Activated CD4-positive, alpha-beta T cell treated with anti-CD3 and anti-CD28 coated beads, Interleukin-2, amount 10 ng/mL, durations not matched to agents 7 days and 5 days (primary cell): ENCODE measurements at places on chromosomes 1 and 21. TPM values are rescaled to one million over a fixed set of nuclear protein-coding genes. Genes with fewer than 3 reads are reported as not detected.

The WDR64 gene
- total RNA-seq, result 0.21 TPM

The MROH9 gene
- total RNA-seq, result not detected

The SH2D2A gene
- total RNA-seq, result 56.3 TPM

The TAS1R1 gene
- not detected for total RNA-seq

The GGPS1 gene
- total RNA-seq, result 27.2 TPM

The MEX3A gene
- 0.02 TPM for total RNA-seq

GRCh38 chr1:169146576-169147214 lies 40.2 kb downstream of the ATP1B1 start:
- no peak overlapping the region for H3K4me3 ChIP-seq
- no peak for DNase-seq
- H3K27ac ChIP-seq, result no peak overlapping the region
- no peaks in the 10 kb centered on the region for H3K36me3 ChIP-seq

- H3K27me3 ChIP-seq, result no peaks in the 10 kb centered on the region
- H3K36me3 ChIP-seq, result peaks cover 59% of the 10 kb centered on the region
- peak overlapping the region; percentile 84 for H3K4me3 ChIP-seq
- peak overlapping the region; percentile 86 for H3K27ac ChIP-seq
Measured at GRCh38 chr1:9690440-9691107, 39.0 kb downstream of the PIK3CD start.

DNA sequence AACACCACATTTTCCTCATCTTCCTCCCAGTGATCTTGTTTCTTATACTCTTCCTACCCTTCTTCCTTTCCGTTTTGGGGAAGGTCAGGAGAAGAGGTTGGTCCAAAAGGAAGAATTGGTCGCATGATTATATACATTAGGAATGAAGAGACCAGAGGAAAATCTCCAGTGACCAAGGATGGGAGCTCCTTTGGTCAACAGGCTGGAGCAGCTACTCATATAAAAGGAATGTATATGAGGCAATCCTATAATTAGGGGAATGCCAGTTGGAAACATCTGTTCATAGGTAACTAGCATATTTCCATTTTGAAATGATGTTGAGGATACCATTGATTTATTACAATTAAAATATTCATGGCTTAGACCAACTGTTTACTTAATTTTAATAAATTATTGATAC lies 114.5 kb downstream of the LRRC40 start:
- H3K27me3 ChIP-seq, result peaks cover 6% of the 10 kb centered on the region
- no peaks in the 10 kb centered on the region for H3K4me1 ChIP-seq
- H3K27ac ChIP-seq, result no peak overlapping the region
- DNase-seq, result no peak

GRCh38 chr21:36433059-36433709 lies 46.7 kb downstream of the CLDN14 start:
- H3K27ac ChIP-seq, result no peak overlapping the region
- H3K36me3 ChIP-seq, result peaks cover 2% of the 10 kb centered on the region
- no peak for DNase-seq
- peaks cover 17% of the 10 kb centered on the region for H3K4me1 ChIP-seq
- H3K27me3 ChIP-seq, result peaks cover 7% of the 10 kb centered on the region

DNA sequence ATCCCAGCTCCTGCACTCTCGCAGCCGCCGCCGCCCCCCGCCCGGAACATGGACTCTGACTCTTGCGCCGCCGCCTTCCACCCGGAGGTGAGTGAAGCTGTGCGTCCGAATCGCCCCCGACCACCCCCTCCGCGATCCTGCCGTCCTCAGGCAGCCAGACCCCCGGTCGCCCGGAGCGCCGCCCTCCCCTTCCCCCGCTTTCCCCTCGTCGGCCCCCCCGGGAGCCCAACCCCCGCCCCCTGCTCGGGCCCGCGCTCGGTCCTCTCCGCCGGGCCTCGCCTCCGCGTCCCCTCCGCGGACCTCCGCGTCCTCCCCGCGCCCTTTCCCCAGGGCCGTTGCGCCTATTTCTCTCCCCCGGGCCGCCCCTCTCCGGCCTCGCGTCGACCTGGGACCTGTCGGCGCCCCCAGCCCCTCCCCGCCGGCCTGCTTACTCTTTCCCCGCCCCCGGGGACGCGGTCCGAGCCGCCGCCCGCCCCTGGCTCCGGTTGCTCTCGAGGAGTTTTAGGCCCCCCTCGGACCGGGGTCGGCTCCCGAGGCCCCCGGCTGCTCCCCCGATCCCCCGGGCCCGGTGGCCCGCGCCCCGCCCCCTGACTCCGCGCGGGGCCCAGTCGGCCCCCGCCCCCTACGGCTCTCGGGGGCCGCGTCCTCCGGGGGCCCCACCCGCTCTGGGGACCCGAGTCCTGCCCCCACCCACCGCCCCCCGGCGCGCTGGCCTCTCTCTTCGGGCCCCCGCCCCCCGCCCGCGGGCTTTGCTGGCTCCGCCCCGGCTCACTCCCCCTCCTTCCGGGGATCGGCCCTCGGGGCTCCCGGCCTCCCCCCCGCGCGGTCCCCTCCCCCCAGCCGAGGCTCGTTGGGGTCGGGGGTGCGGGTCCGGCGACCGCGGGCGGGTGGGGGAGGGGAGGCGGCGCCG lies 743 bp downstream of the PHF13 start:
- H3K4me1 ChIP-seq, result peaks cover 26% of the 10 kb centered on the region
- H3K4me3 ChIP-seq, result peak overlapping the region; percentile 81
- peak; percentile 57 for DNase-seq
- peaks cover 7% of the 10 kb centered on the region for H3K27me3 ChIP-seq
- peak overlapping the region; percentile 73 for H3K27ac ChIP-seq

GRCh38 chr1:112841825-112842224 lies 114.2 kb downstream of the SLC16A1 start:
- no peak overlapping the region for H3K27ac ChIP-seq
- H3K36me3 ChIP-seq, result no peaks in the 10 kb centered on the region
- no peak overlapping the region for H3K4me3 ChIP-seq
- H3K27me3 ChIP-seq, result peaks cover 26% of the 10 kb centered on the region
- H3K4me1 ChIP-seq, result peaks cover 13% of the 10 kb centered on the region
